ENCODE measurements at places on chromosomes 12 and 14.
A peak's percentile ranks its signal among the peaks of the same experiment; 100 is the strongest.

- DNase-seq: no peak
Observed at GRCh38 chr12:46663318-46663717, 162.5 kb downstream of the SLC38A4 start.

- no peak for DNase-seq
Observed at GRCh38 chr14:56023661-56024081, 94.5 kb upstream of the PELI2 start.

DNA sequence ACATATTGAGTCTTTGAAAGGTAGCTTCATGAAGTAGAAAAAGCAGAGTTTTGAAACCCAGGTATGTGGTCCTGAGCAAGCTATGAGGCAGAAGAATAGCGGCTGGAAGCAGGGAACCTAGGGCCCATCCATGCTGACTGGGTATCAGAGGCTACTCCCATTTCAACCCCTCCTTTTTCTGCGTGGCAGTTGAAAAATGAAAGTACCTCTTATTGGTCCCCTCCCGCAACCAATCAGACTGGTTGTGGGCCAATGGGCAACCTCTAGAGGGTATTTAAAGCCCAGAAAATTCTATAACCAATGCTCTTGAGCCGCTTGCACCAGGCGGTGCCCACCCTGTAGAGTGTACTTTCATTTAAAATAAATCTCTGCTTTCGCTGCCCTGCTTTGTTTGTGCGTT is 1.6 kb upstream of the SNRPF start:
- DNase-seq: no peak

- DNase-seq: peak; percentile 92
Observed at GRCh38 chr12:6925540-6926279, 2.0 kb upstream of the ATN1 start.

GRCh38 chr14:97390096-97390724 is 593.0 kb downstream of the VRK1 start:
- no peak for DNase-seq

GRCh38 chr14:39621223-39621622 is 189.0 kb upstream of the FBXO33 start:
- no peak for DNase-seq

DNA sequence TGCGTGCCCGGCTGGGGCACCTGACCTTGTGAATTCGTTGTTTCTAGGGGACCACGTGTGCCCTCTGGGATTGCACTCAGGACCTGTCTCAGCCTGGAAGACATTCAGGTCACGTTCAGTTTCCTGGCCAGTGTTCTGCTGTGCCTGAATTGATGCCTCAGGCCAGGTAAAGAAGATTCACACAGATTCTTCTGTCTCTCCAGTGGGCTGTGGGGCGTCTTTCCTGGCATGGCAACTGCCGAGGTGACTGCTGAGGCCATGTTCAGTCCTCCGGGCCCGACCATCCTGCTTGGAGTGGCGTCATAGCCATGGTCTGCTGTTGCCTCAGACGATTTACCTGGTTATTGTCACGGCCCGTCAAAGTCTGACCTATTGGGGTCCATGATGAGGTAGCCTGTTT is 13.5 kb downstream of the ZNF605 start:
- DNase-seq: no peak

GRCh38 chr12:94925729-94926128 is 77.8 kb downstream of the NDUFA12 start:
- no peak for DNase-seq

GRCh38 chr12:111221062-111222026 is 147.6 kb downstream of the PHETA1 start:
- no peak for DNase-seq

DNA sequence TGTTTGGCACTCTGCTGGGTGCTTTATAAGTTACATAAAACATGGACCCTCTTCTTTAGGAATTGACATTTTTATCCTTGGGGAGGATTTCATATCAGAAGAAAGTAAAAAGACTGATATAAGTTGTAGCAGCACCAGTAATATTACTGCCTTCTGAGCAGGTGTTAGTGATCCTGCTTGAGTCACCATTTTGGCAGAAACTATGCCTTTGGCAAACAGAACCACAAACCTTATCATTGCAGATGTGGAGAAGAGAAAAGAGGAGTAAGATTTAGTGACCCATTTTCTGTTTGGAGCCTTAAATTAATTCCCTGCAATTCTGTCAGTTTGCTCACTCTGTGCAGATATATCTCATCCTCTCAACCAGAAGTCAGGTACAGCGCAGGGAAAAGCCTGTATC is 23.0 kb downstream of the ZNF410 start:
- no peak for DNase-seq

DNA sequence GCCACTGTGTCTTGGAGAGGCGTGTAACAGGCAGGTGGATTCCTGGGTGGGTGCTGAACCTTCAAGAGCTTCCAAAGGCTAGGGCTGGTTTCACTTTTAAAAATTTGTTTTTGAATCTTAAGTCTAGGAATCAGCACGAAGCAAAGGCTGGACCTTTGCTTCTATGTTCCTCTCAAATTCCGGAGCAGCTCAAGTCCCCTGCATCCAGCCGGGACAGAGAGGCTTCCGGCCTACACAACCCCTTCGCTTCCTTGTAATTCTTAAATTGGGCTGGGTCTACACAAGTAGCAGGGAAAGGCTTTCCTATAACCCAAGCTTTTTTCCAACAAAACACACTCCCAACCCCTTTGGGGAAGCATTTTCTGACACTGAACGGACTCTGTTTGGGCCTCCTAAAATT is 8.3 kb downstream of the HOXC12 start:
- no peak for DNase-seq

DNA sequence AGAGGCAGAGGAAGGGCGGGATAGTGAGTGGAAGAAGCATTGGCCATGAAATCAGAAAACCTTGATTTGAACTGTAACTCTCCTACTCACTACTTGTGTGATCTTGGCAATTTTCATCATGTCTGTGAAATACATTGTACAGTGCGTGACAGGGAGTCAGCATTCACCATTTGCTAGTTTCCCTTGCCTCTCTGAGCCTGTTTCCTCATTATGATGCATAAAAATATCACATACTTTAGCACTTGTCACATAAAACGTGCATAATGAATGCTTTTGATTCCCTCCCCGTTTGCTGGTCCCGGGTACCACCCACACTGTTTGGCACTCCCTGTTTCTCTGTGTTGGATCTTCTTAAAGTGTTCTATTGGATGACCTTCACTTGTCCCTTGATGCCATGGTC is 101.1 kb upstream of the FRMD6 start:
- no peak for DNase-seq

DNA sequence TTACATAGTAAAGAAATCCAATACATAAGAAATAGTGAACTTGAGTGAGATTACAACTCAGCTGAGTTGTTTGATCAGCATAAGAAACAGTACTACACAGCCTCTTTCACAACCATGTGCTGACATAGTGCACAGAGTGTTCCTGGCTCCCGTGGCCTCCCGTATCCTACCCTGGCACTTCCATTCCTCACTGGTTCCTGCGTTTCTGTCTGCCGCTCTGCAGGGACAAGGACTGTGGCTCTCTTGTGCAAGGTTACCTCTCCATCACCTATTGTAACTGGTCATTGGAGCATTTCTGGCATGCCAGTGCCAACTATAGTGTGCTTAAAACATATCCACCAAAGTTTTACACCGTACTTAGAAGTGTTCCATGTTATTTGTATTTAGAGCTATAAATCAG is 46.3 kb upstream of the PCED1B start:
- DNase-seq: peak; percentile 40

GRCh38 chr14:74217672-74218448 is 21.4 kb upstream of the VSX2 start:
- peak; percentile 49 for DNase-seq

- no peak for DNase-seq
Observed at GRCh38 chr14:65808390-65808789, 395.9 kb downstream of the FUT8 start.

DNA sequence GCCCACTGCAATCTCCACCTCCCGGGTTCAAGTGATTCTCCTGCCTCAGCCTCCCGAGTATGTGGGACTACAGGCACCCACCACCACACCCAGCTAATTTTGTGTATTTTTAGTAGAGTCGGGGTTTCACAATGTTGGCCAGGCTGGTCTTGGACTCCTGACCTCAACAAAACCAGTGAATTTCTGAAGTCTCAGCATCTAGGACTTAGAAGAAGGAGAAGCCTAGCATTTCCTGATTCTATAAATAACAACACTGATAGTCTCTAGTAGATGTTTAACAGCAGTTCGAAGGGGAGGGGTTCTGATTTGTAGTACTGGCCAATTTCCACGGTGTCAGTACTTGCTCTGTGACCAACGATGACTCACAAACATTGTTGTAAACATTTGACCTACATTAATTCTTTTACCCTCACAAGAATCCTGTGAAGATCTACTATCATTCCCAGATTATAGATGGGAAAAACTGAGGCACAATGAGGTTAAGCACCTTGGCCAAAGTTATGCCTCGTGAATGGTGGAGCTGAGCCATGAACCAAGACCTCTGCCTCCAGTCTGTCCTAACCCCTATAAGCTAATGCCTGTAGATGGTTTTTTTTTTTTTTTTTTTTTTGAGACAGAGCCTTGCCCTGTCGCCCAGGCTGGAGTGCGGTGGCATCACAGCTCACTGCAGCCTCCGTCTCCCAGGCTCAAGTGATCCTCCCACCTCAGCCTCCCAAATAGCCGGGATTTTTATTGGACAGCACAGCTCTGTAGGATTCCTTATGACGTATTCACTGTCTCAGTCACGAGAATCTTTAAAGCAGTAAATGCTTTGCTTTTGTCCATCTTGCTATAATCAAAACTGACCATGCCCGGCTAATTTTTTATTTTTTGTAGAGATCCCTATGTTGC is 5.2 kb downstream of the P2RX4 start:
- DNase-seq: peak; percentile 96

- DNase-seq: peak; percentile 29
Observed at GRCh38 chr14:68894802-68895703, 84.0 kb downstream of the ACTN1 start.

GRCh38 chr14:103003850-103004249 is 53.5 kb downstream of the CDC42BPB start:
- DNase-seq: no peak

- peak; percentile 19 for DNase-seq
Observed at GRCh38 chr12:120453977-120454376, 7.7 kb downstream of the GATC start.

- no peak for DNase-seq
Observed at GRCh38 chr12:49195736-49196135, 6.9 kb upstream of the TUBA1A start.

GRCh38 chr12:44372259-44372658 is 503.9 kb downstream of the NELL2 start:
- DNase-seq: peak; percentile 29

DNA sequence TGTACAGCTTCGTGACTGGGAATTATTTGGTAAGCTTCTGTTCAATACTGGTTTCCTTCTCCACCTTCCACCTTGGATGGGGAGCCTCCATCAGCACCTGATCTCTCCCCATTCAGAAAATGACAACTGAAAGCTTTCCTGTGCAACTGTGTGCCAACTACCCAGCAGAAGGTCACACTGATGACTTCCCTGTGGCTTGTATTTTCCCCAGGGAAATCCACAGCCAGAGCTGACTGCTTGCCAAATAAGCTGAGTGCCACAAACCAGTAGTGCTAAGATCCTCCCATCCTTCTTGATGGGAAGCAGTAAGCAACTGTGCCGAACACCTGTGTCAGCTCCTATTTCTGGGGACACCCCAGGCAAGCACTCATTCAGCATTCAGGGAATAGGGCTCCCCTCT is 257.2 kb upstream of the SOX5 start:
- DNase-seq: no peak

- no peak for DNase-seq
Observed at GRCh38 chr12:8985213-8985754, 4.1 kb upstream of the KLRG1 start.

DNA sequence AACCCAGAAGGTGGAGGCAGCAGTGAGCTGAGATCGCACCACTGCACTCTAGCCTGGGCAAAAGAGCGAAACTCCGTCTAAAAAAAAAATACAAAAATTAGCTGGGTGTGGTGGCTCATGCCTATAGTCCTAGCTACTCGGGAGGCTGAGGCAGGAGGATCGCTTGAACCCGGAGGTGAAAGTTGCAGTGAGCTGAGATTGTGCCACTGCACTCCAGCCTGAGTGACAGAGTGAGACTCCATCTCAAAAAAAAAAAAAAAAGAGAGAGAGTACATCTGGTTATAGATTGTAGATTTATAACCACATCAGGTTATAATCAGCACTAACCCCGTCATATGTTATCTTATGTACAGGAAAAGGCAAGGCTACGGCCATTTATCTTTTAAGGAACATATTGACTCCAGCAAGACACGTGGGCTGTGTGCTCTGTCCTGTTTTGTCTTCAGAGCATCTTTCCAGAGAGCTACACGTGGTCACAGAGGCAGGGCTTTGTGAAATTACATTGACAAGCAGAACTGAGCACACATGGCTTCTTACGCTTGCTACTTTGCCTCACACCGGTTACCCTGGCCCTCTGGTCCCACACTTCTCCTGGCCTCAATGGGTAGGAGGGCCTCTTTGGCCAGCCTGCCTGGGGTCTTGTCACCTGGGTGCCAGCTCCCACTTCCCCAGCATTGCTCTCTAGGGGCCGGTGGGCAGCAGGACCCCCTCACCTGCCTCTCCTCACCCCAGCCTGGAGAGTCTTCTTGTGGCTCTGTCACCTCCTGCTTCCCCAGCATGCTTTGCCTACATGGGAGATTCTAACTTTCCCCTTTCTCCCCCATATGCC is 6.8 kb upstream of the DYNC1H1 start:
- no peak for DNase-seq

DNA sequence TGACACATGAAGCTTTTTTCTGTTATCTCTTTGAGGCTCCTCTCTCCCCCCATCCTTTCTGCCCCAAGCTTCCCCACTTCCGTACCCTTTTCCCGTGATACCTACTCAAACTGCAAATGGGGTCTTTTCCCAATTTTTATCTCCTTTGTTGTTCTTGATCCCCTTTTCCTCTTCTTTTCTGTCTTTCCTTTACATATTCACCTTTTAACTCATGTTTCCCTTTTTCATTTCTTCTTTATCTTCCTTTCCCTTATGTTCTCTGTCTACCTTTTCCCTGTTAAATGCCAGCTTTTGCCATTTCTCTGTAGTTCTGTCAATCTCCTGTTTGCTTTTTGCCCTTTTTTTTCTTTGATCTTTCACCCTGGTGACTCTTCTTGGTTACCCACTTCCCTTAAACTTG is 2.6 kb upstream of the BHLHE41 start:
- DNase-seq: no peak

GRCh38 chr14:54890788-54891187 is 11.8 kb downstream of the GCH1 start:
- no peak for DNase-seq

- no peak for DNase-seq
Observed at GRCh38 chr12:79119796-79120195, 255.2 kb downstream of the SYT1 start.
